ENCODE measurements at places on chromosomes 5 and 9.

- DNase-seq, result no peak
These were observed 1.6 kb downstream of the BRINP1 start for GRCh38 chr9:119367683-119368075.

DNA sequence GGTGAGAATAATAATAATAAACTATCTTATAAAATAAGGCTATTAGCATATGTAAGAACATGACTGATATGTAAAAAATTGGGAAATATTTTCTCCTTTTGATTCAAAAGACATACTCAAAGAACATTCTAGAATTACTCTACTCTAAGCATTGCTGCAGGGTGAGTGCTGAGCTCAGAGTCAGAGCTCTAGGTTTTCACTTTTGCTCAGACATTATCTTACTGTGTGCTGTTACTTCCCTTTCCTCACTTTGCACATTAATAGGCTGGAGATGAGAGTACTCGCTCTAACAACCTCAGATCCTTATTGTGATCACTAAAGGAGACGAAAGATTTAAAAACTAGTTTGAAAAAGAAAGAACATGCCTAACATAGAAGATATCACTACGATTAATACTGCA, 99.4 kb upstream of the C9orf72 start:
- no peak for DNase-seq

DNA sequence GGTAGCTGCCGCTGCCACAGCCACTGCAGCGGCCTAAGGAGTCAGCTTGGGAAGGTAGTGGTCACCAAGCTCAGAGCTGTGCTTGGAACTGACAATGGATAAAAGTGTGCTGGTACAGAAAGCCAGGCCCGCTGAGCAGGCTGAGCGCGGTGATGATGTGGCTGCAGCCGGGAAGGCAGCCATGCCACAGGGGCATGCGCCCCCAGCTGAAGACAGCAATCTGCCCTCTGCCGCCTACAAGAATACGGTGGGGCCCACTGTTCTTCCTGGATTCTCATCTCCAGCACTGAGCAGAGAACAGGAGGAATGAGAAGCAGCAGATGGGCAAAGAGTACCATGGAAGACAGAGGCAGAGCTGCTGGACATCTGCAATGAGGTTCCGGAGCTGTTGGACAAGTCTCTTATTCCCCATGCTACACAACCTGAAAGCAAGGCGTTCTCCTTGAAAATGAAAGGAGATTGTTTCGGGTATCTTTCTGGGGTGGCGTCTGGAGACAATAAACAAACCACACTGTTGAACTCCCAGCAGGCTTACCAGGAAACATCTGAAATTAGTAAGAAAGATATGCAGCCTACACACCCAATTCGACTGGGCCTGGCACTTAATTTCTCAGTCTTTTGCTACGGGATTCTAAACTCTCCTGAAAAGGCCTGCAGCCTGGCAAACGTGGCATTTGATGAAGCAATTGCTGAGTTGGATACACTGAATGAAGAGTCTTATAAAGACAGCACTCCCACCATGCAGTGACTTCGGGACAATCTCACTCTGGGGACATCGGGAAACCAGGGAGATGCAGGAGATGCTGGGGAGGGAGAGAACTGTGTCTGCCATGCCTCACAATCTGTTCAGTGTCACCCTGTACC, 22.8 kb upstream of the ANKRD18A start:
- no peak for DNase-seq

DNA sequence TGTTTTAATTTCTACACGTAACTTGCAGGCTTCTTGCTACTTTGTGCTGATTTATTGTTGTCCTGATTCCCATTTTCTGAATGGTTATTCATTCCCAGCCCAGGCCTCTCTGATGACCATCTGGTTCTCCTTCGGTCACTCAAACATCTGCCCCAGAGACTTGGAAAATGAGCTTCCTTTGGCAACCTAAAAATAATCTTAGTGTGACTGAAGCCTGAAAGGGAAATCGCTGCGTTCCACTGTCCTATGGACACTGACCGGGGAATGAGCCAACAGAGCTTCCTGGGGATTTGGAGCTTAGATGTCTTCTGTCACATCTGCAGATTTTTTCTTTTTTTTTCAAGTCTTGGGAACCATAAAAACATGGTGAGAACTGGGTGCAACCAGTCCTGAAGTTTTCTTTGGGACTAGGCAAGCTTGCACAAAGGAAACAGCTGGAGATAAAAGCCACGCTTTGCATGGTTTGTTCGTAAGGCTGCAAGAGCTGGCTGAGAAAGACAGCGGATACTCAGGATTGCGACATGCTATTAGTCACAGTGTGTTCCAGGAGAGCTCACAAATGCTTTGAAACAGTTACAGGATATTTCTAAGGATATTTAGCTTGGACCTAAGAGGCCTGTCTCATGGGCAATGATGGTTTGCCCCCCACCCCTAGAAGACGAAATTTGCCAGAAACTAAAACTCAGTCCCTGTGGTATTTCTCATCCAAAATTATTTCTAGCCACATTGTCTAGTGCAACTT, 146.2 kb downstream of the GOLPH3 start:
- DNase-seq, result no peak

DNA sequence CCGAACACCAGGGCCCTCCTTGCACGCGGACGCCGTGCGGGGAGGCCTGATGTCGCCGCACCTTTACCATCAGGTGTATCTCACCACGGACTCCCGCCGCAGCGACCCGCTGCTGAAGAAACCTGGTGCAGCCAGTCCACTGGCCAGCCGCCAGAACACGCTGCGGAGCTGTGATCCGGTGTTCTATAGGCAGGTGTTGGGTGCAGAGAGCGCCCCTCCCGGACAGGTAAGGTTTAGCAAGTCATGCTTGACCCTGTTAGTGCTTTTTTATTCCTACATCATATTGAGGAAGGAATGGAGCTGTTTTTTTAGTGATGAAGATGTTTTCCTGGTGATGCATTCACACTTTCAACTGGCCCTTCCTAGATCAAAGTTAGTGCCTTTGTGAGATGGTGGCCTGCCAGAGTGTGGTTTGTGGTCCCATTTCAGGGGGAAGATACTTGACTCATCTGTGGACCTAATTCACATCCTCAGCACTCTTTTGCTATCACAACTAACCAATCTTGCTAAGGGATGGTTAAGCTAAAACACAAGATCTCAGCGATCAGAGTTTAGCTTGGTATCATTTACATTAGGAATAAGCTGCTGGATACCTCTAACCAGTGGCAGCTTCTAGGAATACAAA, 2.7 kb downstream of the PCDHGC3 start:
- DNase-seq, result no peak

DNA sequence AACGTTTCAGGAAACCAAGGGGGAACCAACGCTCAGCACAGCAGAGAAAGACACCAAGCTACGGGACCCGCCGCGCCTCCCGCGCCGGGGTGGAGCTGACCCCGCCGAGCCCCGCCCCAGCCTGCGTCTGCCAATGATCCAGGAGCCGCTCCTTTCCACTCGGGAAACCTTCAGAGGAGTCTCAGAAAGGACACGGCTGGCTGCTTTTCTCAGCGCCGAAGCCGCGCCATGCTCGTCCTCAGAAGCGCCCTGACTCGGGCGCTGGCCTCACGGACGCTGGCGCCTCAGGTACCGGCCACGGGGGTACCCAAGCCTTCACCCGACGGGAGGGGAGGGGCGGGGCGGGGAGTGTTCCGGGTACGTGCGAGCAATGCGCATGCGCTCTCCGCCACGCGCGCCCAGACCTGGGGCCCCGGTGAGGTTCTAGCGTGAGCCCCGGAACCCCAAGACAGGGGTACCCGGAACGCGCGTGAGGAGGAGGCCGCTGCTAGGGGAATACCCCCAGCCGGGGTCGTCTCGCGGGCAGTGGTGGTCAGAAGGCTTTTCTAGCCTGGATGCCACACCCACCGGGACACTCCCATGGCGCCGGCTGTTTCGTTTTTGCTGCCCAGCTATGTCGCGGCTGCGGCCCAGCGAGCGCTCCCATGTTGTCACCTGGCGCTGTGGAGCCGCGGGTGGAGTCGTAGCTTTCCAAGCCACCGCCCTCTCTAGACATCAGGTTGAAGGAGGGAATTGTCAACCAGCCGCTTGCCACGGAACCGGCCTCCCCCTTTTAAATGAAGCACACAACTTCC, at the start of gene NIPSNAP3A:
NIPSNAP3A (plus strand) TSS at position 119 of the 794 bp plus-strand sequence; CDS start at position 229, 110 bp downstream.
- peak; percentile 89 for DNase-seq

DNA sequence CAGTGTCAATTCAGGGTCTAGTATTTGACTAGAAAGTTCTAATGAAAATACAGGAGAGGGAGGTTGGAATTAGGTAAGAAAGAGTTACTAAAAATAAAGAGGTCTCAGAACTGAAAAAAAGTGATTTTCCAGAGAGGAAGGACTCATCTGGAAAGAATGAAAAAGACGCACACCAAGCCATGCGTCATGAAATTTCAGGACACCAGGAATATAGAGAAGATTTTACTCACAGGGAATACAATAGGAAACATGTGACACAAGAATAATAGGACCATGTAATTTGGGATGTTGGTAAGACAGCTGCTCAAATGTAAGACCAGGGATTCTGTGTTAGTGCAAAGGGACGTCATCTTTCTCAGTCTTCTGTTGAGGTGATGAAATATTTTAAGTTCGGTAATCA, 224.7 kb downstream of the GDNF start:
- DNase-seq, result no peak

DNA sequence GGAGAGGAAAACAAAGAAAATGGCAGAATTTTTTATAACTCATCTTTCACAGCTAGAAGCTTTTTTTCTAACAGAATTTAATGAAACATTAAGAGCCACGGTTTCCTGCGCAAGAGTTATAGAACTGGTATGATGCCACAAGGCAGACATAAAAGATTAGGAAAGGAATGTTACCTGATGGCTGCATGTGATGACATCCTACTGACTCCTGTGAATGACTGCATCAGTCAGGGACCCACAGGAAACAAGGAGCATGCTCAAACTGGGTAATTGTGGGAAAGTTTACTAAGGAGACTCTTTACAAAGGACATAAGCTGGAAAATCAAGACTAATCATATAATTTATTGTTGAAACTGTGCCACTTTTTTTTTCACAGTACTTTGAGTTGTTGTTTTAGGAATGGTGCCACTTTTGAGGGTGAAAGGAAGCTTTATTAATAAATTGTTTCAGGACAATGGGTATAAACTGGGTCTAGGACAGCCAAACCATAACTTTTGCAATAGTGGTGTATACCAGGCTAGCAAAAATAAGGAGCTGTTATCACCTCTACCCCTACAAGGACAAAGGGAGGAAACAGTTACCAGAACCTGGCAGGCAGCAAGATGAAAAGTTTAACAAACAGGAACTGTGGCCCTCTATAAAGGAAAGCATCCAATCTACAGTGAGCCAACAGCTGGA, 5.1 kb upstream of the TSLP start:
- no peak for DNase-seq

DNA sequence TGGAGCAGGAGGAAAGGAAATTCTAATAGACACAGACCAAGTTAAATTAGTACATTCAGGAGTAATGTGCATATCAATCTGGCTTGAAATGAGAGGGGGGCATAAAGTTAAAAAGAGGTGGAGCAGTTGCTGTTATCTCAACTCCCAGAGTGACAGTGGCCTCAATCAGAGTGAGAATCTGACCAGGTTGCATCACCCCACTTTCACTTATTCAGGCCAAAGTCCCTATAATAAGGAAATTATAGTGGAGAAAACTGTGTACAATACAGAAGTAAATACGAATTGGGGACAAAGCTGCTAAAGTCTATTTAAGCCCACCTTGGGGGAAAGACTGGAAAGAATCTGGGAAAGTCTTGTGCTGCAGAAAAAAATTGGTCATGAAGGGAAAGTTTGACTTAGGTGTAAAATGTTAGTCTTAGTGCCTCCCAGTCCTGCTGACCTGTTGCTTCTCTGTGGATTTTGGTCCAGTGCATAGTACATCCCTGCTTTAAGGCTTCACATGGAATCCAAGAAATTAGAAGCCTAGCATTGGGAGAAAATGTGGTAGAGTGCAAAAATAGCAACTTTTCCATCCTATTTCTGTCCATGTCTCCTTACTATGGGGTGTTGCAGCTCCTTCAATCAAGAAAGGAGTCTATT, 27.9 kb downstream of the MROH2B start:
- DNase-seq, result no peak

DNA sequence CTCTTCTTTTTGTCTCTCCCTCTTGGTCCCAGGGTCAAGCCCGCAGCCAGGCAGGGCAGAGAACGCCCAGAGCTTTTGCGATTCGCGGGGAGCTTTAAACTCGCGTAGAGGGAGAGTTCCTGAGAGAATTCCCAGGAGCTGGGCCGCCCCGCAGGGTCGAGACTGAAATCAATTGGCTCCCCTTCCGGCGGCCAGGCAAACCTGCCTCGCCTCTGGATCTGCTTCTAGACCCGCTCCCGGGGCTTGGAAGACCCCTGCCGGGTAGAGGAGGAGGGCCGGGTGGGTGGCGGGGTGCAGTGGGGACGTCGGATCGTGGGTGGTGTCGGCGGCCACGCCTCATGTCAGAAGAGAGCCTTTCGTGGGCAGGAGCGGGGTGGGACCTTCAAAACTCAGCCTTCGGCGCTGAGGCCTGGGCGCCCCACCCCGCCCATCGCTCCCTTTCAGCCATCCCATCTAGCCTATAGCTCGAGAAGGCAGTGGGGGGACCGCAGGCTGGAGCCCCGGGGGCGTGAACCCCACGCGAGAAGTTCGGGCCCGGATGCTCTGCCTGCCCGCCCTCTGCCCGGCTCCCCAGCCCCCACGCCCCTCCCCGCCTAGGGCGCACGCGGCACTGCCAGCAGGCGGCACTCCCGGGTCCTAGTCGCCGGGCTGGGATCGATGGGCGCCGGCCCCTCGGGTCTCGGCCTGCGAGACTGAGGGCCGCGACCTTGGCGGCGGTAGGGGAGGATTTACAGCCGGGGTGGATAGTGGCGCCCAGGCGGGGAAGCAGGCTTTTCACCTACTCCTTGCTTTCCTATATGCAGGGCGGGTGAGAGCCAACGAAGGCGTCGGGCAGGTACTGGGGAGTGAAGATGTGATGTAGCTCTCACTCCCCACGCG, 6.1 kb downstream of the PRDM6 start:
- no peak for DNase-seq

GRCh38 chr9:88722753-88723152, 187.8 kb downstream of the NXNL2 start:
- DNase-seq, result no peak
